ENCODE measurements at places on chromosomes 1 and 21.

DNA sequence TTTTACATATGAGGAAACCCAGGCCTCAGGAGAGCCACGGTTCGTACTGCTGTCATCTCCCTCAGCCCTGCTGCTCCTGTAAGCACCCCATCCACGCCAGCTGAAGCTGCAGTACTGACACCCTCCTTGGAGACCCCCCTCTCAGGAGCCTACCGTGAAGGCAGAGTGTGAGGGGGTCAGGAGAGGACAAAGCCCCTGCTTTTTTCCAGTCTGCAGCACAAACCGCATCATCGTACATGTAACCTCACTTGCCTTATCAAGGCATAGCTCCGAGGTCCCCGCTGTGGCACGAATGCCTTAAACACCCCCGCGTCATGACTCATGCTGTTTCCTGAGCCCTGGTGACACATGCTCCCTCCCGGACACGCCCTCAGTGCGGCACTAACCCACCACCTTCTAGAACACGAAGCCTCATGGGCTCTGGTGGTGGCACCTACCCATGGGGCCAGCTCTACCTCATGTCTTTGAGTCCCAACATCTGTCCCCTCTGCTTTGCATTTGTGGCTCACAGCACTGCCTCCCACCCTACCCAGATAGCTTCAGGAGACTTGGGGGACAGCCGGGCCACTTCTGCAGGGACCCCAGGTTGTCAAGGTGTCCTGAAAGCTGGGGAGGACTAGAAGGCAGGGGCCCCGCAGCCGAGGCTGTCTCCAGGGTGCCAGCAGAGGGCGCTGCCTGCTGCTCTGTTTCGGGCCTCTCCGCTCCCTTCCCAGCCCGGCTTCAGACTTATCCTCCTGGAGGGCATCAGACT, 4.9 kb downstream of the SH3BGRL3 start:
- DNase-seq: no peak

DNA sequence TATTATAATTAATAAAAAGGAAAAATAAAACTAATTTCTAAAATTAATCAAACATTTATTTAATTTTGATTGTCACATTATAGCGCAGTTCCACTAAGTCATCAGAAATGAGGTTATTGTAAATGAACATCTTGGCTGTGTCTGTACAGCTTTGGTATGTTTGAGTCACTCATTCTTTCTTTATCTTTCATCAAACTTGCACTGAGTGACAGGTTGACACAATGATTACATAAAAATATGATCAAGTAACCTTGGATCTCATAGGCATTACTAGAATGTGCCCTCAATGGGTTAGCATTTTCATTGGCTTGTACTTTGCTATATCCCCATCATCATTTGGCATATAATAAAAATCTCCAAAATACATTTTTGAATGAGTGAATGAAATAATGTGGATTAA, 1353.2 kb upstream of the ADGRL2 start:
- no peak for DNase-seq

DNA sequence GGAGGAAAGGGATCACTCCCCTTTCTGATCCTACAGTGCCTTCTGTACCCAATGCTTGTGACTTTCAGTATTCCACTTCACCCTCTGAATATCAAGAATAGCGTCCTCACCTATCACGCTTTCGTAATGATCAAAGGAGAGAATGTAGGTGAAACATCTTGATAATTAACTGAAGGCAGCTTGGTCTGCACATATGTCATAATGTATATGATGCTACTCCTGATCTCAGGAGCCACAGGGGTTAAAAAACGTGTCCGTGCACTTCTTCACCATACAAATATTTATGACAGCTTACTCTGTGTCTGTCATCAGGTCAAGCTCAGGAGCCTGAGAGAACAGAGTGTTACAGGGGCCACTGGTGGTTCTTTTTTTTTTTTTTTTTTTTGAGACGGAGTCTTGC, 1.2 kb upstream of the PIK3C2B start:
- no peak for DNase-seq

DNA sequence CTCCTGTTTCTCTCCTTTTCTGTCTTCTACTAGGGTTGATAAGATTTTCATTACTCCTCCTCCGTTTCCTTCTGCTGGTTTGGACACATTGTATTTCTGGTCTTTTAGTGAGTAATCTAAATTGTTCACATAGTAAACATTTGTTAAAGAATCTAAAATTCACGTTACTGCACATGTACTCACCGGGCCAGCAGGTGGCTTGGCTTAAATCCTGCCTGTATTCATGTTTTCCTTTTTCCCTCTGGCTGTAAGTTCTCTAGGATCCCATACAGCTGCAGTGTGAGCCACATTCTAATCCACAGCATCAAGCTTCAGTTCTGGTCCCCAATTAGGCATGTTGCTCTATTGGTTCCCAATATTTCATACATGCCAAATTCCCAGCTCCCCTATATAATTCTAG, 958.3 kb downstream of the ADGRL2 start:
- no peak for DNase-seq

- DNase-seq: no peak
Observed at GRCh38 chr1:155909894-155910293, 1.3 kb downstream of the RIT1 start.

All from vagina (tissue), 2 donors.